ENCODE measurements at places on chromosomes 4 and X.

- DNase-seq: no peak
Measured at GRCh38 chr4:88813013-88813412, 115.4 kb upstream of the NAP1L5 start.

DNA sequence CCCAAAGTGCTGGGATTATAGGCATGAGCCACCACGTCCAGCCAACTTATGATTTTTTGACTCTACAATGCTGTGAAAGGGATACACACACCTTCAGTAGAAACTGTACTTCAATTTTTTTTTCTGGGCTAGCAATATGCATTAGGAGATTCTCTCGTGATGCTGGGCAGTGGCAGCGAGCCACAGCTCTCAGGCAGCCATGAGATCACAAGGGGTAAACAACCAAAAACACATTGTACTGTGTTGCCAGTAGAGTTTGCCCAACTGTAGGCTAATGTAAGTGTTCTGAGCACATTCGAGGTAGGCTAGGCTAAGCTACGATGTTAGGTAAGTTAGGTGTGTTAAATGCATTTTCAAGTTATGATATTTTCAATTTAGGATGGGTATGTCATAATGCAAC lies 25.7 kb downstream of the RAB33A start:
- DNase-seq: no peak

- no peak for DNase-seq
Measured at GRCh38 chrX:53086464-53086863, 4.3 kb downstream of the TSPYL2 start.

- no peak for DNase-seq
Measured at GRCh38 chr4:40621592-40622512, 7.8 kb downstream of the RBM47 start.

DNA sequence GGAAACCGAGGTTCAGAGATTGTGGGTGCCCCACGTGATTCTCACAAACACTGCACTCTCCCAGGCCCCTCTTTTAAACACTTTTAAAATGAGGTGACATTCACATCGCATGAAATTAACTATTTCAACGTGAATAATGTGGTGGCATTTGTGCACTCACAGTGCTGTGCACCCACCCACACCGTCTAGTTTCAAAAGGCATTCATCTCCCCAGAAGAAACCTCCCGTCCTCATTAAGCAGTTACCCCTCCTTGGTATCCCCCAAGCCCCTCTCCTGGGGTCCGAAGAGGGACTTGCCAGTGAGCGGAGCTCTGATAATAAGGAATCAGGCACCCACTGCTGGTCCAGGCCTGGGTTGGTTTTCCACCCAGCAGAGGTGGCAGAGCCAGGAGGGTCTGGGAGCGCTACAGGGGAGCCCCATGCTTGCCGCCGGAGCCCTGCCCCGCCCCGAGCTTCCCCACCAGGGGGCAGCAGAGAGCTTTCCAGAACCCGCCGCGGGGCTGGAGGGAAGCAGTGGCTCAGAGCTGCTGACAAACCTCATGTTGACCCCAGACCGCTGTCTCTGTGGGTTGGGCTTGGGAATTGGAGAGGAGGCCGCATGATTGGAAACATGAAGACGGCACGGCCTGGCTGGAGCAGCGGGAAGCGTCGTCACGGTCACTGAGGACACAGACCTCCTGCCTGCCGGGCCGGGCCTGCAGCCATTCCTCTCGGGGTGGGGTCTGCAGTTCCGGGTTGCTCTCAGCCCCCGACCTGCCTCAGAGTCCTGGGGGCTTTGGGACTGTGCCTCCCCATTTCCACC lies 27.5 kb upstream of the HTRA3 start:
- peak; percentile 82 for DNase-seq

Data from activated T-cell treated with anti-CD3 and anti-CD28 coated beads for 1 hour (primary cell).